ENCODE measurements at places on chromosomes 2 and 18.

DNA sequence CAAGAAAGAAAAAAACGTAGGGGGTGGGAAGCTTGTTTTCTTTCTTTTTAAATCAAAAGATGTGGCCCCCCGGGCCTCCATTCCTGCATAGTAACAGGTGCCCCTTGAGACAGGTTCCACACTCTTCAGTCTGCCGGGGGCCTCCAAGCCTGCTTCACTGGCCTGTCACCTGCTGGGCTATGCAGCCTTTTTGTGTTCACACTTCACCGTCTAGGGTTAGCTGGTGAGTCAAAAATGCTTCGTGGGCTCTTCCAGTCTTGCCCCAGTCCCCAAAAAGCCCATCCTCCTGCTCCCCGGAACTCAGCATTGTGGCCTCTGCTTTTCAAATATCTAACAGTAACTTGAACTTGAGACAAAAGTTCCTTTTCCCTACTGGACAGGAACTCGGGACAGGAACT lies 67.9 kb downstream of the POLR1A start:
- DNase-seq, result no peak

DNA sequence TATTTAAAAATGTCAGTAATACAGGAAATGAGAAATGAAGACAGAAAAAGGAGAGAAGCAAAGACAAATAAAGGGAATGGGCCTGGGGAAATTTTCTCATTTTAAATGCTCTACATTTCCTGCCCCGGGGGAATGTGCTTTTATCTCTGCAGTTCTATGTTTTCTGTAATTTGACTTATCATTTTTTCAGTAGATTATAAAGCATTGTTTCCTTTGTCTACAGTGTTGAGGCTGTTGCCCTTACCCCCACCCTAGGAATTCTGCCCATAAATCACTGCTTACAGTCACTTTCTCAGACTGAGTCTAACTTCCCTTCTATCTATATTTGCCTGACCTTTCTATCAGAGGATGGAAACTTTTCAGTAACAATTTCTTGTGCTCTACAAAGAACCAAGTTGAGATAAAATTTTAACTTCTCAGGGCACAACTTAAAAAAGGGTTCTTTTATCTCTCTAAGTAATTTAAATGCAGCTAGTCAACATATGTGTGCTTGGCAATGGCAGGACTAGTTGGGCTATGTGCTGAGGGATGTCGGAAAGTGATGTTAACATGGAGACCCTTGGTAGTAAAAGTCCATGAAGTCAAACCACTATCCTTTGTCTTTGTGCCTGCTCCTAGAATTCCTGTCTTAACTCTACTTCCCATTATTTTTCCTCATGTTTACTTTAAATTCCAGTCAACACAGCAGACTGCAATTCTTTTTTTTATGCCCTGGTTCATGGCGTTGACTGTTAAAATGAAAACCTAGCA lies 146.5 kb upstream of the MMADHC start:
- DNase-seq, result no peak

- DNase-seq, result no peak
Measured at GRCh38 chr2:2787301-2787907, 456.3 kb upstream of the MYT1L start.

DNA sequence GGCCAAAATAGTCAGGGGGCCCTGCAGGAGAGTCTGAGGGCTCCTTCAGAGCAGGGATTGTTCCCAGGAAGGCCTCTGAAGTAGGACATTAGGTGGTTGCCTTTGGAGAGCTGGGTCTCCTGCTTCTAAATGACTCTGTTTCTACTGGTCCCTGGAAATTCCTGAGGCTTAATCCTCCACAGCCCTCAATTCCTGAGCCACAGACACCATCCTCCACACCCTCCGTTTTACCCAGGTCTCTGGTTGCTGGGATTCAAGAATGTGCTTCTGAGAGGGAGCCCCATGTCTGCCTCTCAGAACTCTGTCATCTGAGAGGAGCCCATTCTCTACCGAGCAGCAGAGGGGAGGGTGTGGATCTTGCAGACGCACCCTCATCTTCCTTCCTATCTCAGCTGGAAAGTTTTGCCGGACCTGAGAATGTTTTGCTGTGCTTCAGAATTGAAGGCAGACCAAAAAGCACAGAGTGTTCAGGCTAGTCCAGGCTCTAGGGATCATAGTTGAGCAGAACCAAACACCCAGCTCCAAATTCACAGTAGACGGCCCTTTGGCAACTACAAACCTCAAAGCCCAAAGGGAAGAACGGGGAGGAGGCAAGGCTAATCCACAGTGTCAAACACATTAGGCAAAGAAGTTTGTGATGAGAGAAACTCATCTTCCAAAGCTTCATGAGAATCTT lies 8.1 kb downstream of the VIT start:
- DNase-seq, result no peak

All from stimulated activated CD4-positive, alpha-beta T cell treated with anti-CD3 and anti-CD28 coated beads, TNF-alpha, amount 100 ng/mL, for 1 hour (primary cell).